ENCODE measurements at places on chromosomes 6 and 20.

- no peak for DNase-seq
Measured at GRCh38 chr6:138559143-138559542, 59.8 kb upstream of the NHSL1 start.

DNA sequence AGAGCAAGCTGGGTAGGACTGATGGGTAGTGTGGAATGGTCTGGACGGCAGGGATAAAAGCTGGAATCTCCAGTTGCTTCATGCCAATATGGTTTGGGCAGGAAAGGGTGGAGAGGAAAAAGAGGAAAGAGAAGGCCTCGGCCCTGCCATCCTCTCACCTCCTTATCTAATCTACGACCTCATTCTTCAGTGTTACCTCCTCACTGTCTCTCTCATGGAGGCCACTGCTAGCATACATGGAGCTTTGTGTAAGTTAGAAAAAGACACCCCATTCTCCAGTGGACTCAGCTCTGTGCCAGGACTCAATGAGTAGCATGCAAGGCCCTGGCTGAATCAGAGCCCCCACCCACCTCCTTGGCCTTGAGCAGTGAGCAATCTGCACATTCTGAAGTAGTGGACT, 6.1 kb upstream of the ARID1B start:
- no peak for DNase-seq

GRCh38 chr6:169386411-169387057, 132.9 kb upstream of the THBS2 start:
- DNase-seq = peak; percentile 47

GRCh38 chr6:109182578-109182977, 87.3 kb downstream of the CEP57L1 start:
- peak; percentile 9 for DNase-seq

DNA sequence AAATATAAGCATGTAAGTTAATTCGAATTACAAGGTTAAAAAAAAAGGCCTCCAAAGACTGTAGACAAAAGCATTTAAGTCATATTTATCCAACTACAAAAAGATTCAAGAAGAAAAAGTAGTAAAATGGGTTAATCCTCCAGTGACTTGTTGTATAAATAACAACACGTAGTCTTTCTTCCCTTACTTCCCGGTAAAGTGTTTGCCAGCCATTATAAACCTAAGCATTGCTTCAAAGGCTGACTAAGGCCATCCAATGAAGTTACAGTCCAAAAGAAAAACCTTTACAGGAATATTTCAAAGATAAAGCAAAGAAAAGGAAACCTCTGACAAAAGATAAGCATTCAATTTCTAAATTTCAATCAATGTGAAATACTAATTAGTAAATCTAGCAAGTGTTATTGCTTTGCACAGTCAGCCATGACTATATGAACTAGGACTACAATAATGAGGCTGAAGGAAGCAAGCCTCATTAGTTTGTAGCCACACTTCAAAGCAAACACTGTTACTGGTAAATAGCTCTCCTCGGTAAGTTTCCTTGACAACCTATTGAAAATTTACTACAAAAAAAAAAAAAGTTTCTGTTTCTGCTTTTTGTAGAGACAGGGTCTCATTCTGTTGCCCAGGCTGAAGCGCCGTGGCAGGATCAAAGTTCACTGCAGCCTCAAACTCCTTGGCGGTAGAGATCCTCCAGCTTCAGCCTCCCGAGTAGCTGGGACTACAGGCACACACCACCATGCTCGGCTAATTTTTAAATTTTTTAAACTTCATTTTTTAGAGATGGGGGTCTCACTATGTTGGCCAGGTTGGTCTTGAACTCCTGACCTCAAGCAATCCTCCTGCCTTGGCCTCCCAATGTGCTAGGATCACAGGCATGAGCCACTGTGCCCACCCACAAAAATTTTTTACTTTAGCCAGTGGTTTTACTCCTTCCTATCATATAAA, 46.0 kb downstream of the NUDT3 start:
- DNase-seq = no peak

DNA sequence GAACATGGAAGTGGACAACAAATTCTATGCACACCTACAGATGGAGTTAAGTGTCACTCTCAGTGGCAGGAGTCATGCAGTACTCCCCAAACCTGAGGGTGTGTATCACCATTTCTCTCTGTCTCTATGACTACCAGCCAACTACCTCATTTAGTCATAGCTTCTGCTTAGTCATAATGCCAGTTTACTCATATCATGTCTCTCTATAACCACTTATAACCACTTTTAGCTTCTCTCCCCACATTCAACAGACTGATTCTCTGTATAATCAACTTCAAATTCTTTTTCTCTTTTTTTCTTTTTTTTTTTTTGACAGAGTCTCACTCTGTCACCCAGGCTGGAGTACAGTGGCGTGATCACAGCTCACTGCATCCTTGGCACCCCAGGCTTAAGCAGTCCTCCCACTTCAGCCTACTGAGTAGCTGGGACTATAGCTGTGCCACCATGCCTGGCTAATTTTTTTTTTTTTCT, 13.8 kb upstream of the GTF3C6 start:
- peak; percentile 74 for DNase-seq

GRCh38 chr6:2792330-2793110, 27.3 kb downstream of the WRNIP1 start:
- no peak for DNase-seq

DNA sequence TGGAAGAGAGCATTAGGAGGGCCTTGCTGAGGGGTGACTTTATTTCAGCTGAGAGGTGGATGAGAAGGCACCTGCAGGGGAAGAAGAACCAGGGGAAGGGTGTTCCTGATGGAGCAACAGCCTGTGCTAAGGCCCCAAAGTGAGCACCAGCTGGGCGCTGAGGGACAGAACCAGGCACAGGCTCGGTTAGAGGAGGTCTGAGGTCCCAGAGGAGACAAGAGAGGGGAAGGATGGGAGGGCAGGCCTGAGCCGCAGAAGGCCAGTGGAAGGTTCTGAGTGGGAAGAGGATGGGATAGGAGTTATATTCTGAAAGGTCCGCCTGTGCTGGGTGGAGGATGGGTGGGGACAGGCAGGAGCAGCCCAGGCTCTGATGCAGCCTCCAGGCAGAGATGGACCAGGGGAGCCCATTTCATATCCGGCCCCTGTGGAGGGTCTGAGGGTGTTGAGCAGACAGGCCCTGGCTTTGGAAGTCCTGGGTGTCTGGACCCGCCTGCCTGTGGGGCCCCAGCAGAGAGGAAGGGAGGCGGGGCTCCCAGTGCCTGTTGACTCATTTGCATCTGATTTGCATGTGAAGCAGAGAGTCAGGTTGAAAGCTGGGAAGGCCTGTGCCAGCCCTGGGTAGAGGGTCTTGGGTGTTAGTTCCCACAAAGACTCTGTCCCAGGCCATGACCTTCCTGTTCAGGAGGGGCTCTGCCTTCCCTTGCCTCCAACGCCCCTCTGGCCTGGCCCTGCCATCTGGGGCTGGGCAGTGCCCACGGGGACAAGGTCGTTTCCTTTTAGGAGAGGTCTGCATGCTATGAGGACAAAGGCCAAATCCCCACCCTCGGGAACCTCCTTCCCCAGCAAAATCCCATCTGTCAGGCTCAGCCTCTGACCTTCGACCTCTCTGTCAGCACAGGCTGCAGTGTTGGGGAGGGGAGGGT, 10.6 kb upstream of the FAM110A start:
- no peak for DNase-seq

DNA sequence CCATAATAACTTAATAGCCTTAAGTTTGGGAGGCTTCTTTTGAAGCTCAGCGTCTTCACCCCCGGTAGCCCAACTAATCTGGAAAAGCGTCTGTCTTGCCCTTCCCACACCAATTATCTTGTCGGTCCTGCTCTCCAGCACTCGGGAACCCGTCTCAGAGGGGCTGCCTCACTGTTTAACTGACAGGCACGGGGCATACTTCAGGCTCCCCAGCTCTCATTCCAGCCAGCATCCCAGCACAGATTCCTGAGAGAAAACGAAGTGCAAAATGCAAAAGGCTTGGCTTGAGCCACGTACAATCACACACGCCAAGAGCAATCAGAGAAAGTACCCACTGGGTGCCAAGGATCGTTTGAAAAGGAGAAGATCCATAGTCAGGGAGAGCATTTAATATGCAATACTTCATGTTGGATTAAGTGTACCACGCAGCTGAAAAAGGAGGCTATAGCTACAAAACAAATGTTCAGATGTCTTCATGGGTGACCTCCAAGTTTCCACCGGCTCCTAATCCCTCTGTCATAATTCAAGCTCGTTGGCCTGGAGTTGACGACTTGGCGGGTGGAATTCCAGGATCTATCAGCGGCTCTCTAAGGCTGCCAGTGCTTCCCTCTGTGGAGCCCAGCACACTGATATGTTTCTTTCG, 53.7 kb upstream of the STX16 start:
- peak; percentile 76 for DNase-seq

DNA sequence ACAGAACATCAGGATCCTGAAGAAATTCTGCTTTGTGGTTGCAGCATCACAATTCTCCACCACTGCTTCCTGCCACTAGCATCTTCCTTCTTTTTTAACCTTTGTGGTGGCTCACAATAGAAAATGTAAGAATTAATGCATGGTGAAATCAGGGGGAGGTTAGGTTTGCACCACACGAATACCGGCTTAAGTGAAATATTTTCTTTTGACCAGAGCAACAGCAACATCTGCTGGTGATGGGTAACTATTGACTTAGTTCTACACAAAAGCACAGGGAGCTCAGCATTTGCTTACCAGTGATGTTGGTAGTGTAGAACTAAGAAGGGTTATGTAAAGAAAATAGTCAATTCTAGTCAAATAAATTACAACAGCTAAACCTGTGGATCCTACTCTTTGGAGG, 280.5 kb downstream of the SYNE1 start:
- peak; percentile 62 for DNase-seq

DNA sequence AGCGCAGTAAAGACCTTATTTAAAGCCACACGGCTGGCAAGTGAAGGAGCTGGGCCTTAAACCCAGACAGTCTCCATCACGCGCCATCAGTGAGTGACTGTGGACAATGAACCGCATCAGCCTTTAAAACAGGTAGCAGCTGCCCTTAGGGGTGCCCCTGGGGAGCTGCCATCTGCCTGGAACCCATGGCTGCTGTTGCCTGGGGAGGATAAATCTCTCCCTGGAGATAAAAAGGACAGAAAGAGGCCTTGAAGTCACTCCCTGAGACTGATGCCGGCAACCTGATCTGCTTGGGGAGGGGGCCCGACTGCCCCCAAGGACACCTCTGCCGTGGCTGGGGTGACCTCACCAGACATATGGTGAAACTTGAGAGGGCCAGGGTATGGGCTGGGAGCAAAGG, 73.5 kb downstream of the PREX1 start:
- no peak for DNase-seq

- DNase-seq = no peak
Measured at GRCh38 chr6:1869308-1869707, 259.6 kb downstream of the FOXC1 start.

- peak; percentile 62 for DNase-seq
Measured at GRCh38 chr6:141117874-141118273, 1014.9 kb upstream of the GJE1 start.

DNA sequence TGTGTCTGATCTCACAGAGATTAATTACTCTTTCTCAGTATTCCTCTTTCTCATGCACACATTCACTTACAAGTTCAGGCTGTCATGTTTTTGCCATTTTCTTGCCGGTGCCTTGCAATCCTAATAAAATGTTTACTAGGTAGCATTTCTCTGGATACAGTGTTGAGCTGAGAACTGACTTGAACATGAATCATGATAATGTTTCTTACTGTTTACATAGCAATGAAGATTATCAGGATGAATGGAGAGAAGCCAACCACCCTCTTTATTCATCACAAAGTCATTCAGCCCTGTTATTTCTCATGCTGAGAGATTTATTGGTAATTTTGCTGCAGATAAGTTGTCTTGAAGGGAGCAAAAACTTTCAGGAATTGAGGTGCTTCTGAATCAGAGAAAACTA, 185.5 kb upstream of the ECI2 start:
- peak; percentile 98 for DNase-seq

- DNase-seq = no peak
Measured at GRCh38 chr20:20969701-20970280, 136.4 kb downstream of the LINC00237 start.

GRCh38 chr6:121849477-121849876, 414.0 kb downstream of the GJA1 start:
- peak; percentile 87 for DNase-seq

GRCh38 chr20:859751-860231, 26.3 kb downstream of the FAM110A start:
- DNase-seq = no peak

DNA sequence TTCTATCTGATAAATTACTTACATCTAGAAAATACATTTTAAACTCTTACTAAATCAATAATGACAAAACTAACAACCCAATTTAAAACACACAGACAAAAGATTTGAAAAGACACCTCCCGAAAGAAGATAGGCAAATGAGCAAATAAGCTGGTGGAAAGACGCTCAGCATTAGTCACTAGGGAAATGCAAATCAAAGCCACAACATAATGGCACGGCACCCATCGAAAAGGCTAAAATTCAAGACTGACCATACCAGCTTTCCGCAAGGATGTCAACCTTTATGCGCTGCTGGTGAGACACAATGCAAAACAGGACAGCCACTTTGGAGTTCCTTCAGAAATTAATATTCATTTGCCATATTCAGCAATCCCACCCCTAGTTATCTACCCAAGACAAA, 25.9 kb downstream of the TAF4 start:
- no peak for DNase-seq

DNA sequence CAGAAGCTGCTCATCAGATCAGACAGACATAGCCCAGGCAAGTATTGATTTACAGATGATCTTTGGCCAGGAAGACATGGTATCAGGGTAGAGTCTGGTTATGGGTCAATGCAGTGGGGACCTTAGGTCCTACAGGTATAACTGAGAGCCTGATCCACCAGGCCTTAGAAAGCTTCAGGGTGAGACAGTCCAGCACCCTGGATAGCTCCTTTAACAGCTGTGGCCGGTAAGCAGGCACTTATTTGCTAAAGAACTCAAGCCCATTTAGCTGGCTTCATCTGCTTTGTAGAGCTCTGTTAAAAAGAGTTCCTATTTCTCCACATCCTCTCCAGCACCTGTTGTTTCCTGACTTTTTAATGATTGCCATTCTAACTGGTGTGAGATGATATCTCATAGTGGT, 39.6 kb downstream of the ESR1 start:
- DNase-seq = peak; percentile 70

DNA sequence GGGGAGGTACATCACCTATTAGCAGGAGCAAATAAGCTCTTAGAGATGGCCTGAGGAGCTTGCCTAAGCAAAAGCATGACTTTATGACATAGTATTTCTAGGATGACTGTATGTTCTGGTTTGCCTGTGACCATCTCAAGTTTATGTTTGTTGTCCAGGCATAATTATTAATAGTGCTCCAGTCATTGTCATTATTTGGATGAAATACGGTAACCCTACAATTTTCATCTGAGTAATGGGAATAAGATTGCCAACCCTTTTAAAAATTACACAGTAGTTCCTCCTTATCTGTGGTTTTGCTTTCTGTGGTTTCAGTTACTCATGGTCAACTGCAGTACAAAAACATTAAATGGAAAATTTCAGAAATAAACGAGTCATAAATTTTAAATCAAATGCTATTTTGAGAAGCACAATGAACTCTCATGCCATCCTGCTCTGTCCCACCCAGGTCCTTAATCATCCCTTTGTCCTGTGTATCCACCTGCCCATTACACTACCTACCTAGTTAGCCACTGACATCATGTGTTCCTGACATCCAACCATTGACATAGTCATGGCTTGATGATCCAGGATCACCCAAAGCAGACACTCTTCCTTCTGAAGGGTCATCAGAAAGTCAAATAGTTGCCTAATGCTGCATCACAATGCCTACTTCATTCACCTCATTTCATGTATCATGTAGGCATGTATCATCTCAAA, 27.0 kb upstream of the TFB1M start:
- peak; percentile 70 for DNase-seq

GRCh38 chr6:118786596-118787453, 107.1 kb upstream of the ASF1A start:
- no peak for DNase-seq

GRCh38 chr6:90701146-90701781, 114.4 kb upstream of the MAP3K7 start:
- DNase-seq = no peak
